ENCODE measurements at places on chromosomes 1 and 21.

- no peak for DNase-seq
Observed at GRCh38 chr1:204841798-204842197, 28.9 kb upstream of the NFASC start.

- no peak for DNase-seq
Observed at GRCh38 chr1:181352695-181353094, 130.6 kb upstream of the CACNA1E start.

- no peak for DNase-seq
Observed at GRCh38 chr1:32172621-32173245, 6.7 kb upstream of the TXLNA start.

DNA sequence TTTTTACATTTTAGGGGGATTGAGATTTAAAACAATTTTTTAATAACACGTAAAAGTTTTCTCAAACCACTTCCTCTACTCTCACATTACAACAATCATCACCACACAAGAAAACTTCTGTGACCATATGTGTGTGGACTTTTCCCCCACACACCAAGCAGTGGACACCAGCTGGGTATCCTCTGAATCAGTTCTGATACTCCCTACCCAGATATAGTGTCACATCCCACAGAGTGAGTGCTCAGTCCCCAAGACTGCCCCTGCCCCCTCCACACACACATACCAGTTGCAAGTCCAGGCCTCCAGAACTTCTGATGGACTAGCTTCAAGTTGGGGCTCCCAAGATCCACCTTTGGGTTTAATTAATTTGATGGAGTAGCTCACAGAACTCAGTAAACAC, 53.3 kb upstream of the QSOX1 start:
- no peak for DNase-seq
